ENCODE measurements at places on chromosomes 11 and 22. TPM values are rescaled to one million over a fixed set of nuclear protein-coding genes. Genes with fewer than 3 reads are reported as not detected.

SLC22A6 gene
- not detected for total RNA-seq

APOA1 gene
- total RNA-seq, result 2.3 TPM

OR10D3 gene
- total RNA-seq, result not detected

MDK gene
- 14.7 TPM for total RNA-seq

CALCA gene
- not detected for total RNA-seq

POTEH gene
- not detected for total RNA-seq

NPAS4 gene
- not detected for total RNA-seq

KRTAP5-1 gene
- total RNA-seq, result not detected

ASPHD2 gene
- 3.7 TPM for total RNA-seq

CADM1 gene
- 1.3 TPM for total RNA-seq

HORMAD2 gene
- total RNA-seq, result not detected

ROBO4 gene
- 32.9 TPM for total RNA-seq

CNTN5 gene
- not detected for total RNA-seq

TREH gene
- not detected for total RNA-seq

ASRGL1 gene
- total RNA-seq, result not detected

PKNOX2 gene
- total RNA-seq, result 2.5 TPM

RIMBP3B gene
- total RNA-seq, result not detected

KRTAP5-8 gene
- total RNA-seq, result not detected

VPS37C gene
- 12.0 TPM for total RNA-seq

GRM5 gene
- total RNA-seq, result not detected

TMEM126A gene
- total RNA-seq, result 35.7 TPM

ART1 gene
- total RNA-seq, result not detected

MRPL16 gene
- 29.6 TPM for total RNA-seq

PTPRJ gene
- 7.3 TPM for total RNA-seq

SLC22A9 gene
- total RNA-seq, result not detected

NTM gene
- 1.9 TPM for total RNA-seq

SLC29A2 gene
- not detected for total RNA-seq

ANKRD49 gene
- 15.3 TPM for total RNA-seq

MS4A4E gene
- total RNA-seq, result not detected

CARD16 gene
- total RNA-seq, result 29.1 TPM

PPP2R5B gene
- 24.9 TPM for total RNA-seq

SLC16A8 gene
- total RNA-seq, result not detected

SERHL2 gene
- total RNA-seq, result 3.6 TPM

OR5P2 gene
- not detected for total RNA-seq

CDC45 gene
- 9.4 TPM for total RNA-seq

SELENOH gene
- 94.4 TPM for total RNA-seq

CTSF gene
- total RNA-seq, result 72.4 TPM

VPREB1 gene
- not detected for total RNA-seq

RGL4 gene
- total RNA-seq, result not detected

MYBPC3 gene
- not detected for total RNA-seq

RAB3IL1 gene
- total RNA-seq, result 3.9 TPM

PLAAT5 gene
- total RNA-seq, result 0.16 TPM

OR52H1 gene
- not detected for total RNA-seq

MIOX gene
- not detected for total RNA-seq

OR8D1 gene
- total RNA-seq, result not detected

UFD1 gene
- 60.3 TPM for total RNA-seq

OR8A1 gene
- not detected for total RNA-seq

SYT8 gene
- 6.0 TPM for total RNA-seq

TRIM51 gene
- not detected for total RNA-seq

GAL gene
- total RNA-seq, result 0.49 TPM

KCTD14 gene
- 2.5 TPM for total RNA-seq

BSX gene
- total RNA-seq, result not detected

HBG1 gene
- total RNA-seq, result not detected

RAB38 gene
- 3.1 TPM for total RNA-seq

CCDC87 gene
- not detected for total RNA-seq

ST14 gene
- not detected for total RNA-seq

TRIM6 gene
- 0.72 TPM for total RNA-seq

LIF gene
- 9.7 TPM for total RNA-seq

Measured in cardiac atrium fibroblast (primary cell).